Neural crest cell (in vitro differentiated cells): ENCODE measurements at places on chromosomes 3 and 15.

- DNase-seq: no peak
Observed at GRCh38 chr3:149547954-149548668, 73.6 kb downstream of the TM4SF4 start.

- no peak for DNase-seq
Observed at GRCh38 chr15:27459836-27460235, 488.9 kb downstream of the GABRG3 start.

DNA sequence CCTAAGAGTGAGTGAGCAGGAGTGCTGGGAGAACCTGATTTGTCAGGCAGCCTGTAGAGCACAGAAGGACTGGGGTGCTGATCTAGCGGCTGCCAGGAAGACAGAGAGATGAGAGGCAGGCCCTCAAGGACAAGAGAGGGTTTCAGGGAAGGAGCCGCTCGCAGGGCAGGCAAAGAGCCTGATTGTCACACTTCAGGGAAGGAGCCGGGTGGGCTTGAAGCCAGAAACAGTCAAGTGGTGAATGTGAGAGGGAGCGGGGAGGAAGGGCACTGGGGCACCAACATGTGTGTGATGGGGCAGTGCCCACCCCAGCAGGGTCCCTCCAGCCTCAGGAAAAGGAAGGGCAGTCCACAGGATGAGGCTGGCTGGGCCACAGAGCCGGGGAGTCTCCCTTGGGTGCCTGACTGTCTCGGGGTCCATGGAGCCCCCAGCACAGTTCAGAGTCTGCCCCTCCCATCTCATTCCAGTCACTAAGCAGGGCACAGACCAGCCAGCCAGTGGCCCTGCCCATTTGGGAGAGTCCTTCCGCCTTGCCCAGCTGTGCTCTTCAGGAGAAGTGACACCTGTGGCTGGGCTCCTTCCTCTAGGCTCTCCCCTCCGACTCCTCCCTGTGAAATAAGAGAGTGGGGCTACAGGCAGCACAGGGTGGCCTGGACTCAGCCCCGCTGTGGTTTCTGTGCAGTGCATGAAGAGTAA, 148.6 kb downstream of the RAB11A start:
- DNase-seq: no peak

- no peak for DNase-seq
Observed at GRCh38 chr15:89542369-89542768, 32.9 kb upstream of the TICRR start.

- DNase-seq: no peak
Observed at GRCh38 chr15:74470631-74471395, 9.9 kb upstream of the UBL7 start.

DNA sequence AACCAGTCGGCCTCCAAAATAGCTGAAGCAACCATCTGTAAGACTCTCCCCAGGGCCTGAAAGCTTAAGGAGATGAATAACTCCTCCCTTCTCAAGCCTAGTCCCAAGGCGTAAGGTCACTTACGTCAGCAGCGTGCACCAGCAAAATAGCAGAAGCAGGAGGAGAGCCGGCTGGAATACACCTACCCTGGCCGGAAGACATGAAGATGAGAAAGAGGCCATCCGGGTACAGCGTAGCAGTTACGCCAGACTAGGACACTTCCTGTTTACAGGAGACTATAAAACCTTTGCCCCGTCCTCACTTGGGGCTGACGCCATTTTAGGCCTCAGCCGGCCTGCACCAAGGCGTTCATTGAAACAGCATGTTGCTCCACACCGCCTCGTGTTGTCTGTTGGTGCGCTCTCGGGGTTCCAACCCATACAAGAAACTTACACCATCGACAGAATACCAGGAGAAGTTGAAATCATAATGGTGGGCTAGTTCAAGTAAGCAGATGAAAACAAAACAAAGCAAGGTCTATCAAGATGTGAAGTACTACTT, 2.5 kb downstream of the CFAP92 start:
- DNase-seq: no peak

DNA sequence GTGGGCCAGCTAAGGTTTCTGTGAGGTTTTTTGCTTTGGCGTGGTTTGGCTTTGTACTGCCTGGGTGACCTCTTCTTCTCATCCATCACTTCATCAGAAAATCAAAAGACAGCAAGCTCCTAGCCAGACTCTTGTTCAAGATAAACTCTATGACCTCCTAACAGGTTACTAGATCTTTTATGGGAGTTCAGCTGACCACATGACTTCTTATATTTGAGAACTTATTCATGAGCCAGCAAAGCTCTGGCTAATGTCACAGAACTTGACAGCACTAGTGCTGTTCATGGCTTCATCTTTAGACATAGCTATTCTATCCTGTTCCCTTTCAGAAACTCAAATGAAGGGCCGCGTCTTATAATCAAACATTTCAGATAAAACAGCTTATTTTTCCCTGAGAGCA, 527.1 kb upstream of the GOLIM4 start:
- DNase-seq: no peak

DNA sequence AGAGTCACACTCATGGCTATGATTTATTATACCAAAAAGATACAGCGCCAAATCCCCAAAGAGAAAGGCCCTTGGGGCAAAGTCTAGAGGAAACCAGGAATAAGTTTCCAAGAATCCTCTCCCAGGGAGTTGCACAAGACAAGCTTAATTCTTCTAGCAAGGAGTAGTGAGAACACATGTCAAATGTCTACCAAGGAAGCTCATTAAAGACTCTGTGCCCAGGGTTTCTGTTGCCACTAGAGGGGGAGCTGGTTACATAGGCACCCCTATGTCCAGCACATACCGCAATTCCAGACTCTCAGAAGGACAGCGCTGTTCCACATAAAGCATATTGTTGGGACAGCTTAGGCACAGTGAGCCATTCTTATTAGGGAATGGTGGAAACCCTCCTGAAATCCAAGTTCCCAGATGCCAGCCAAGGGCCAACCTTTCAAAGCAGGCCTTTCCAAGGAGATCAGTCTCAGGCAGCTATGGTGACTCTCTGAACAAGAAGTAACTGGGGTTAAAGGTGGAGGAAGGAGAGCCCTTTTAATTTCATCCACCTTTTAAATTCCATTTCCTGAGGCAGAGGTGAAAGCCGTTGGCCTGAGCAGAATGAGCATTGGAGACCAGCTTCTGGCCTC, 194.2 kb downstream of the UACA start:
- DNase-seq: no peak

GRCh38 chr15:56739964-56740640, 6.8 kb upstream of the ZNF280D start:
- DNase-seq: no peak

- no peak for DNase-seq
Observed at GRCh38 chr15:43299411-43299810, 31.0 kb downstream of the LCMT2 start.
